ENCODE measurements at places on chromosomes 13 and 19.
A peak's percentile ranks its signal among the peaks of the same experiment; 100 is the strongest.

GRCh38 chr19:6579450-6580178 is 11.3 kb downstream of the CD70 start:
- no peak for DNase-seq

DNA sequence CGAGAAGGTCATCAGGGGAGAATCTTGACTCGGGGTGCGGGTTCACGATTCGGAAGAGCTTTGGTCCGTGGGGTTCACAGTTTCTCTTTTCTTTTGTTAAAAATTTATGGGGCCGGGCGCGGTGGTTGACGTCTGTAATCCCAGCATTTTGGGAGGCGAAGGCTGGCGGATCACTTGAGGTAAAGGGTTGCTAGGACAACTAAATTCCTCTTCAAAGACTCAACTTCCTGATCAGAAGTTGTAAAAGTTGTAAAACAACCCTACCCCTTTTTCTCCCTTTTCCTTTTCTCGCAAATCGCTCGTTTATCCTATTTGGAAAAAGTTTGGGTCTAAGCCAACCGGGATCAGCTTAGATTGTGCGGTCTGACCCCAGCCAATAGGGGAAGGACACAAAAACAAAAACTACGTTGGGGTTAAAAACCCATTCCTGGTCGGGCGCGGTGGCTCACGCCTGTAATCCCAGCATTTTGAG is 673 bp downstream of the ZNF486 start:
- DNase-seq, result no peak

DNA sequence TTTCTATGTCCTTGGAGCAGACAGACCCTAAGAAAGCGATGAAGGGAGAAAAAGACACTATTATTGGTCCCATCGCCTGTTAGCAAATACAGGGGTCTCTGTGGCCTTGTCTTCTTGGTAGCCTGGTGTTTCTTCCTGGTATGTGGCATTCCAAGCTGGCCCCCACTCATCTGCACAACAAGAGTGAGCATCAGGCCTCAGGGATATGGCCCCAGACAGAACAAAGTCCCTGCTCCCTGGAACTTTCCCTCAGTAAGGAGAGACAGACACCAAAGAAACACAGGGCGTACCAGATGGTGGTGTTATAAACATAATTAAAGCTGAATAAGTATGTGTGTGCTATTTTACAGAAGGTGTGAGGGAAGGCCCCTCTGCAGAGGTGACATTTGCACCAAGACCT is 48.2 kb upstream of the KPNA3 start:
- DNase-seq, result no peak

DNA sequence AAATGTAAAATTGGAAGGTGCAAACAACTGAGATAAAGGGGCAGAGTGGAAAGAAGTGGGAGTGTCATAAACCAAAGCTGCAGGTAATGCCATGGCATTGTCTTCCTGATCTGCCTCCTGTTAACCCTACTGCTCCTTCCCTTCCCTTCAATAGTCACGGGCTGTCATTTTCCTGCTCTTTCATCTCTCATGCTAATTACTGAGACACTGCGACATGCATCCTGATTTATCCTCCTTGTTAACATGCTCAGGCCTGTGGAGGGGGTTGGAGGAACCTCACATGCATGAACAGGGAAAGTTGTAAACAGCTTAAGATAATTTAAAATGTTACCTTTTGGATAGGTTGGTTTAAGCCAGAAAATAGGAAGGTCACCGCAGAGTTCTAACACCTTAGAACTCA is 27.2 kb downstream of the CNMD start:
- no peak for DNase-seq

DNA sequence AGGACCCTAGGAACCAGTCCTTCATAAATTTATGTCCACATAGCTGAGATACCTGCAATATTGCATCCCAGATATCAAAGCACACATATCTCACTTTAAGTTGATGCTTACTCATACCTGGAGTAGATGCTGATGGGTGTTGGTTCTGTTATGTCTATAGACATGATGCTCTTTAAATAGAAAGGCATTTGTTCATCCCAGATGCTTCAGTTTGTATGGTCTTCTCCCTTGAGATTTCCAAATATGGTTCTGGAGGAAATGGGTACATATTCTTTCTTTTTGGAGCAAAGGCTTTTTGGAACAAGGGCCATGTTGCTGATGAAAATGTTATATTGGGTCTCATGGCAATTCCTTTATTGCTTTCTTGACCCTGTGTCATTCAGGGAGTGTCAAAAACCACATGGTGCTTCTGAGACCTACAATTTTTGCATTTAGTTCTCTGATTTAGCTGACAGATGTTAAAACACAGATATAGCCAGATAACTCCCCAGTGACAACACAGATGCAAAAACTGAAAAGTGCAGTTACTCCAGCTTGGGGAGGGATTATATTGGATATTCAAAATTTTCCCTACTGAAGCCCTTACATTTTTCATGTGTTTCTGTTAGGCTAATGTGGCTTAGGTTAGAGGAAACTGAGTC is 211.4 kb downstream of the KCNRG start:
- DNase-seq, result no peak

DNA sequence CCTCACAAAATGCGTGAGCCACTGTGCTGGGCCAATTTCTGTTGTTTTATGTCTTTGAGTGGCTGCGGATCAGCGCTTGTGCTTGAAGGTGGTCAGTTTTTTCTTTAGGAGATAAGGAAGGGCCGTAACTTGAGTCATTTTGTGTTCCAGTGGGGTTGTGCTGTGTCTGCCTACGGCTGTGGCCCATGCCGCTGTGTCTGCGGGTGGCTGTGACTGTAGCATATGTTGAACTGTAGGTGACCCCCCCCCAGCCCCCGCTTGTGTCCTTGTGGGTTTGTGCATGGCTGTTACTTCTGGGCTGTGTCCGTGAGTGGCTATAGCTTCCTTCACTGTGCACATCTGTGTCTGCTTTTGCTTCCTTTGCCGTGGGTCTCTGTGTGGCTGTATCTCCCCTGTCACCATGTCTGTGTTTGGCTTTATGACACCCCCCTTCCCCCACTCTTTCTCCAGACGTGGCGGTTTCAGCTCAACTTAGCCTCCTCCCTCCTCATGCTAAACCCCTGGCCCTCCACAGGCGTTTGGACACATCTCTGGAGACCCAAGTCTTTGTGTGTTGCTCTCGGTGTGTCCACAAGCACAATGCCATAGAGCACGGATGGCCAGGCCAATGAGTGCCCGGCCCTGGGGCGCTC is 675 bp downstream of the PPP1R14A start:
- DNase-seq, result no peak

GRCh38 chr13:29239653-29240525 is 355.6 kb downstream of the SLC7A1 start:
- DNase-seq, result no peak

DNA sequence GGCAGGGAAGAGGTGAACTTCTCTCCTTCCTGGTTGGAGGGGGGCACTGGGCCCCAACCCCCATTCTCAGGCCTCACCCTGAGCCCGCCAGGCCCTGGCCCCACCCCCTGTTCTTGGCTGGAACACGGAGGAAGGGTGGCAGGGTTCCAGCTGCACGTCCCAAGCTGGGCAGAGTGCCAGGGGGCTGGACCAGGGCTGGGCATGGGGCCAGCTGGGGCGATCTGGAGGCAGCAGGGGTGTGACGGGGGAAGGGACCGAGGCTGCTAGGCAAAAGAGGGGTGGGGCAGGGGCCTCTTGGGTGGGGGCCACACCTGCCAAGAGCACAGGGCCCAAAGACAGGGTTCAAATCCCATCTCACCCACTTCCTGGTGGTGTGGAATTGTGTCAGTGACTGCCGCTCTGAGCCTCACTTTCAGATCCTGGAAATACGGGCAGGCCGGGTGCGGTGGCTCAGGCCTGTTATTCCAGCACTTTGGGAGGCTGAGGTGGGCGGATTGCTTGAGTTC is 2.2 kb downstream of the HIF3A start:
- DNase-seq, result peak; percentile 98

- no peak for DNase-seq
Measured at GRCh38 chr13:51786425-51787265, 17.3 kb downstream of the DHRS12 start.

GRCh38 chr13:100976993-100977392 is 302.4 kb upstream of the TMTC4 start:
- no peak for DNase-seq

- no peak for DNase-seq
Measured at GRCh38 chr13:76764916-76765315, 121.3 kb downstream of the KCTD12 start.

- DNase-seq, result no peak
Measured at GRCh38 chr13:98370806-98371515, 193.9 kb upstream of the RNF113B start.

Measured in COR-L47 (cell line).